ENCODE measurements at places on chromosomes 2 and 18.

DNA sequence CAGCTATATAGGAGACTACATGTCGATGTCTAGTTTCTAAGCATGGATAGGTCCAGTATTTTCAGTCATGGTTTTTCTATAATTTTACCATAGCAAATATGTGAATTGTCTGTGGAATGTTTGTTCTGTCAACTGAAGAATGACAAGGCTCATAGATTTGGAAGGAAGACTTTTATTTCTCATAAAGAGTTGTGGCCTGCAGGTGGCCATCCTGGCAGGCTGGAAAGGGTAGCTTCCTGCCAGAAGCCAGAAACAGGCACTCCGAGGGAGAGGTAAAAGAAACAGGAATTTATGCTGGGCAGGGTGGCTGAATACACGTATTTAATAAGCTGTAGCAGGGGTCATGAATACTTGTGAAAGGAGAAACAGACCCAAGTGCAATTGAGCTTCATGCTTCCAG lies 182.1 kb downstream of the PARD3B start:
- DNase-seq = no peak

- DNase-seq = no peak
These were observed 95.4 kb downstream of the RTN4 start for GRCh38 chr2:54954705-54955357.

GRCh38 chr2:186717320-186718007 lies 23.6 kb downstream of the FAM171B start:
- DNase-seq = no peak

GRCh38 chr2:99488539-99489062 lies 1.2 kb downstream of the REV1 start:
- DNase-seq = peak; percentile 19

GRCh38 chr2:171889333-171889732 lies 4.7 kb downstream of the SLC25A12 start:
- DNase-seq = no peak

DNA sequence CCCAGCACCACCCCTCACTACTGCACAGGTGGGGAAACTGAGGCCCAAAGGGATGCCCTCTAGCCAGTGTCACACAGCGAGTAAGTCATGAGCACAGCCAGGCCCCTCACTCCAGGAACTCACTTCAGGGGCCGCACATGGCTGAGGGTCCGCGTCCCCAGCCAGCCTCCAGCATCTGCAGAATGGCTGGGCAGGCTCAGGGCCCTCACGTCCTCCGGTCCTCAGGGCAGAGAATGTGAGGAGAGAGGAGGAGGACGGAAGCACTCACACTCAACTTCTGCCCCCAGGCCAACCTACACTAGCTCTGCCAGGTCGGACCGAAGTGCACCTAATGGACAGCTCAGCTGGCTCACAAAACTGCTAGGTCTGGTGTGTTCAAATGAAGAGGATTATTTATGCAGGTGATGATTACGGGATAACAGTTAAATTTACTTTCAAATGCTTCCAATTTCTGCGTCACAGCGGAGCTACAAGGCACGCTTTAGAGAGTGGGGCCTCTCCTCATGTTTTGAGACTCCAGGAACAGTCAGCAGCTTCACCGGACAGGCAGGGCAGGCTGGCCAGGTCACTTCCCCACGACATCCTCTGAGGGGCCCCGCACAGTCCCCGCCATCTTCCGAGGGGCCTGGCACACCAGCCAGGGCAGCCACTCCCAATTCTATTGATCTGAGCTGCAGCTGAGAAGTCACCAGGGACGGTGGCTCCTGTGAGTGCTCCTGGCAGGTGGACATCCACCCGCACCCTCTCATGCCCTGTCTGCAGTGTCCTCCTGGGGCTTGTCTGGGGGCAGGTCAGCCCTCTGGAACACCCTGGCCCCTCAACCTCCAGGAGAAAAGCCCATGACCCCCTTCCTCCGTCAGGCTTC lies 26.5 kb downstream of the KIF1A start:
- DNase-seq = no peak

DNA sequence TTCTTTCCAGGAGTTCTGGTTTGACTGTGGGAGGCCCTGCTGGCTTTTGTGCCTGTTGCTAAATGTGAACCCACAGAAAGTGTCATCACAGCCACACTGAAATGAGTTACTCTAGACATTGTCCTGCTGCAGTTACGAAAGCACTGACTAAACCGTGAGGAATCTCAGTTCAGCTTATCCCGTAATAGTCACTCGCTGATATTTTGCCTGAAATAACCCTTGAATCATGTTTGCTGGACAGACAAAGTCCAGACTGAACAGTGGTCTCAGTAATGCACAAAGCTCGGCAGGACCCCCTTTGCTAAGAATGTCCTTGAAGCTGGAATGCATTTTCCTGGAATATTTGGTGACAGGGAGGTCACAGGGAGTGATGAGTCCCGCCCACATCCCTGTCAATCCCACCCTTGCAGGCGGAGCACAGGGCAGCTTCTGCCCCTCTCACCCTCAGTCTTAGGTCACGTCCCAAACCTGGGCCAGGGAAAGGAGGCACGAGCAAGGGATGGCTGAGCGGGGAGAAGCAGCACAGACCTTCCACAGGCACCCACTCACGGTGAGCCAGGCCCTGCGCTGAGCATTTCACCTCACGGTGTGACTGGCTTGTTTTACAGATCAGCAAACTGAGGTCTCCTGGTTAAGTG lies 53.4 kb downstream of the ADI1 start:
- no peak for DNase-seq

DNA sequence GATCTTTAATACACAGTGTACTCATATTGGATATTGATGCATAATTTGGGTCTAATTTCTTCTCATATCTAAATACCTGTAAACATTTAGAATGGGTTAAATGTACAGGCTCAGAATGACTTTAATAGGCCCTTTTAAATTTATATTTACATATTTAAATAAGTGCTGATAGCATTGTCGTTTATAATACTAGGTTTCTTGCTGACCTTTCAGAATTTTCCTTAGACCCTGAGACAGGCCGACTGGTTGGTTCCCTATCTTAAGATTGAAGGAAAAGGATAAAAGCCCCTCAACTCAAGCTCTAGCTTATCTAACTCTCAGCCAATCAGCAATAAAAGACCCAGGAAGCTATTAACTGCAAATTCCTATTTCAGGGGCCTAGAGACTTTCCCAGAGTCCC lies 67.8 kb upstream of the HNMT start:
- DNase-seq = no peak

DNA sequence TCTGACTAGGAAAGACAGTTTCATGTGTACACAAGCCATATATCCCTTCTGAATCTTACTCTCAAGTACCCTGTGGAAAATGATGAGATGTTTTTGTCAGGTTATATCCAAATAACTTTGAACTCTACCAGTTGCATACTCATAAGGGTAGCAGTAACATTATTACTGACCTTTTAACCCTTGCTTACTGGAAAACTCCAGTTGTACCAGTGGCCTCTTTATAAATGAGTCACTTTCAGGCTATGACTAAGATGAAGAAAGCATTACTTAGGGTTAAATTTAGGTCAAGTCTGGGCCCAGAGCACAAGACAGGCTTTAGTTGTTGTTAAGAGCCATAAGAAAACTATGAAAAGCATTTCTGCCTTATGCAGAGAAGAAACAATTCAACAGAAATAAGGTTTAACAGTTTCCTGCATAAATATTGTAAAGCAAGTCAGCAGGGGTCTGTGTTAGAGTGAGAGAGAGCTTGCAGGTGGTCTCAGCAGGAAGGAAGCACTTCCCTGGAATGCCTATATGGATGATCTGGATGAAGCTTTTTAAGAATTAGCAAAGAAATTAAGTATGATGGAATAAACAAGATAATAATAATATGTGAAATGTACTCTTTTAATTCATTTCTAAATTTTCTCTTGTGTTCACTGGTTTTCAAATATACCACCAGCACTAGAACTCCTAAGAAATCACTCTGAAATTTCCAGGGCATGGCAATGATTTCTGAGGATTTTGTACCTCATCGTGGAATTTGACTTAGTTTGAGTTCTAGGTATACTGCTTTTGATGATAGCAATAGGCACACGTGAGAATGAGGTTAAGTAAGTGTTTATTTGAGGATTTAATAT lies 126.6 kb downstream of the UBE2E3 start:
- DNase-seq = no peak

- no peak for DNase-seq
These were observed 46.5 kb upstream of the NR4A2 start for GRCh38 chr2:156379071-156379470.

DNA sequence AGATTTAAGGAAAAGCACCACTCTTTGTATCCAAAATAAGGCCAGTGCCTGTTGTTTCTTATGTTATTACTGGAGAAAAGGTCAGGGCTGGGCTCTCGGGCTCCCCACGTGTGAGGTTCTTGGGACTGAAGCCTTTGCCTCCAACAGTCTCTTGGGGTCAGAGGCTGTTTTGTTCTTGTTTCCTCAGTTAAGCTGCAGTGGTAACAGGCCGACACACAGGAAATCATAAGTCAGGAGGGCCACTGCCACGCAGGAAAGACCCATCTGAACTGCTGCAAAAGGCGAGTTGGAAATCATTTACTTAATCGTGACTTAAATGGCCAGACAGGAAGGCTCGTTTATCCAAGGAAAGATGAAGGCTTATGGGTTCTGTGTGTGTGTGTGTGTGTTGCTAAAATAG lies 30.3 kb upstream of the IL37 start:
- no peak for DNase-seq

- no peak for DNase-seq
These were observed 39.5 kb downstream of the ZC3H6 start for GRCh38 chr2:112314856-112315255.

GRCh38 chr2:17362956-17363355 lies 155.3 kb downstream of the RAD51AP2 start:
- DNase-seq = no peak

GRCh38 chr2:85667561-85668008 lies 414 bp downstream of the SFTPB start:
- DNase-seq = no peak

GRCh38 chr2:160916300-160916699 lies 243.9 kb upstream of the TANK start:
- no peak for DNase-seq

- DNase-seq = no peak
These were observed 236.7 kb upstream of the BOD1L2 start for GRCh38 chr18:56910237-56910636.

GRCh38 chr2:188089901-188090300 lies 201.8 kb upstream of the GULP1 start:
- DNase-seq = no peak

DNA sequence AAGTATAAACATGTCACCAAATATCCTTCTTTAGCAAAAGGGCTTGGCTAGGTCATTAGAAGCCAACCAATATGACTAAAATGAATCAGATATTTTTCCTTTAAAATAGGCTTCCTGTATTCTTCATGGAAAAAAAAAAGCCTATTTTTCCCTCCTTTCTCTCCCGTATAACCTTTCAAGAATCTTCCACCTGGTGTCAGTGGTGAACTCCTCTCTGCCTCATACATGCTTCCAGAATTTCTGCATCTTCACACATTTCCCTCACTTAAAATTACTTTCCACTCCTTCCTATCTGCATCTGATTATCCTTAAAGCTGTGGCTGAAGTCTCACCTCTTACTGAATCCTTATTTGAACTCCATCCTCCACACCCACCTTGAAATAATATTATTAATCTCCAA lies 116.9 kb upstream of the FANCL start:
- no peak for DNase-seq

DNA sequence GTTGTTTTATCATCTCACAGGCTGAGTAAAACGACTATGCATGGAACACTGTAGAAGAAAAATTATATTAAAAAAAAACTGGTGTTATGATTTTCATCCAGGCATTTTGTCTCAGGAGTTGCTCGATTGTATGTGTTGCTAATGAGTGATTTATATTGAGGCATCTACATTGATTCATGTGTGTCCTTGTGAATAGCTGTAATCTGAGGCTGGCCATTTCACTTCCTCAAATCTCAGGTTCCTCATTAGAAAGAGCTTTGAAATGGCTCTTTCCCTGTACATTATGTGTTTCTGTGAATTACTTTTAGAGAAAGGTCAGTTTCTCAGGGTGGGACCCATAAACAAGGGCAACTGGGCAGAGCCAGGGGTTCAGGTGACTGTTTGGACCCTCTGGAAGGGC lies 2.3 kb downstream of the IL18R1 start:
- no peak for DNase-seq

DNA sequence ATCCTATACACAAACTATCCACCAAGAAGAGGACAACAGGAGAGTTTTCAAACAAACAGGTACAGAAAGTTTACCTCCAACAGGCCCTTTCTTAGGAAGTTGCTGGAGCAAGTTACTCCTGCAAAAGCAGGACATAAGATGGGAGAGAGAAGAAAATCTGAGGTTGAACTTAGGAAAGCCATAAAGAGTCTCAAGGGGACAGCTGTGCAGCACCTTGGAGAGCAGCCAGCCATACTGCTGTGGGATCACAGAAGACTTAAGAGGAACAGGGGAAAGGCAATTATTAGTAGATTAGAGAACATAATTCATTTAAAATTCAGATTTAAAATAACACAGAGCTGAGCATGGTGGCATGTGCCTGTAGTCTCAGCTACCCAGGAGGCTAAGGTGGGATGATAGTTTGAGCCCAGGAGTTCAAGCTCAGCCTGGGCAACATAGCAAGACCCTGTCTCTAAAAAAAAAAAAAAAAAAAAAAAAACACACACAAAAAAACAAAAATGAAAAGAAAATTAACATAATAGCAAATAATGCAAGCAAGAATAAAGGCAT lies 148.1 kb upstream of the SIX3 start:
- DNase-seq = peak; percentile 57

- no peak for DNase-seq
These were observed 314.5 kb upstream of the MMADHC start for GRCh38 chr2:149902081-149902480.

- no peak for DNase-seq
These were observed 309.7 kb downstream of the XIRP2 start for GRCh38 chr2:167198009-167198408.

- DNase-seq = no peak
These were observed 90.3 kb upstream of the CAPN13 start for GRCh38 chr2:30897539-30897938.

DNA sequence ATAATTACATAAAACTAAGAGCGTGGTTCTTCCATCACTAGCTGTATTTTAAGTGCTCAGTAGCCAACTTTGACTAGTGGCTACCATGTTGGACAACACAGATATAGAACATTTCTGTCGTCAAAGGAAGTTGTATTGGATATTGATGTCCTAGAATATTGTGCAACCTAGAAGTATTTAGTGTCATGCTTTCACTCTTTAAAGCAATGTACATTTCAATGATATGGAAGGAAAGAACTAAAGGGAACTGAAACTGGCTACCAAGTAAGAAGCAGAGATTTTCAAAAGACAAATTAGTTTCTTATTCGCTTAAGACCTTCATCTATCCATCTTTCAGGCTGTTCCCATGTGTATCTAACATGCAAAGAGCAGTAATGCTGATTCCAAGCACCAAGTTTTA lies 85.4 kb upstream of the EML6 start:
- DNase-seq = no peak

DNA sequence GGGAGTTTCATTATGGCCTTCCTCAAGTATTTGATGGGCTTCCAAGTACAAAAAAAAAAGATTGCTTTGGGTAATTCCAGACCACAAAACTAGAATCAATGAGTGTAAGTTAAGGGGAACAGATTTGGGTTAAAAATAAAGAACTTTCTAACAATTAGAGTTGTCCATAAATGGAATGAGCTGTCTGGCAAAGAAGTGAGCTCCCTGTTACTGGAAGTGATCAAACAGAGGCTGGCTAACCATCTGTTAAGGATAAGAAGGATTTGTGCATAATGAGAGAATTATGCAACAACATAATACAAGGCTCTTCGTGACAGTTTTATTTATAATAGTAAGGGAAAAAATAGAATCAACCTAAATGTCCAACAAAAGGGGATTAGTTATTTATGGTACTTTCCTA lies 44.6 kb upstream of the ACVR1 start:
- no peak for DNase-seq
